Thoracic aorta (tissue), 2 donors: ENCODE measurements at places on chromosomes 11 and 22. TPM values are rescaled to one million over a fixed set of nuclear protein-coding genes. Genes with fewer than 3 reads are reported as not detected.

DNA sequence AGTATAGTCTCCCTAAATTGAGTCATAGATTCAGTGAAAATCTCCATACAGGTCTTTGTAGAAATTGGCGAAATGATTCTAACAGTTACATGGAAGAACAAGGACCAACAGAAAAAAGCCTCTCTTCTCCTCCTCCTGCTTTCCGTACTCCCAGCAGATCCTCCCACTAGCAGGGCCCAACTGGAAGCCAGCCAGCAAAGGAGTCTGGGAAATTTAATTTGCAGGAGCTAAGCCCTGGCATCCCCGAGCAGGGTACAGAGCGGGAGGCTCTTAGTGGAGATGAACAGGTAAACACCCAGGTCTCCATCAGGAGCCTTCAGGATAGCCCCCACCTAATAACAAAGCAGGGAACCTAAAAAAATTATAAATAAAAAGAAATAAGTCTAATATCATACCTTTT, 1473.8 kb downstream of the TBC1D22A start:
- DNase-seq = no peak
- H3K27ac ChIP-seq = no peak overlapping the region
- H3K4me3 ChIP-seq = no peak overlapping the region
- no peaks in the 10 kb centered on the region for H3K27me3 ChIP-seq

DNA sequence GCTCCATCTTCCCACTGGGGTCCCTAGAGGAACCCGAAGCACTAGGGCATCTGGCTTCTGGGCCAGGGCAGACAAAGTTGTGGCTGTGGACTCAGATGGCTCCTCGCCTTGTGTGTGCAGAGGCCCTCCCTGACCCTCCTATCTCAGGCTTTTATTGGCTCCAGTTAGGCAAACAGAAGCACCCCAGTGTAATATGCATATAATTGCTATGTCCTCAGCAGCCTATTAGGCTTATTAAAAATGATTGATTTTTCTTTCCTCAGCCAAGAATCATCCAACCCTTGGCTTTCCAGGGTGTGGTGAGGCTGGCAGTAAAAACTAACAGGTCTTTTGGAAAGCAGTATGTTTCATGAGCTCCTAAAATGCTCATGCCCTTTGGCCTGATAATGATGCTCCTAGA, 22.3 kb downstream of the UPB1 start:
- no peak for DNase-seq
- peaks cover 11% of the 10 kb centered on the region for H3K4me1 ChIP-seq
- H3K27ac ChIP-seq = no peak overlapping the region
- no peaks in the 10 kb centered on the region for H3K27me3 ChIP-seq

- H3K27ac ChIP-seq = no peak overlapping the region
- H3K4me1 ChIP-seq = no peaks in the 10 kb centered on the region
- H3K36me3 ChIP-seq = no peaks in the 10 kb centered on the region
- H3K4me3 ChIP-seq = no peak overlapping the region
Observed at GRCh38 chr11:64652586-64653387, 61.8 kb downstream of the SLC22A12 start.

- no peaks in the 10 kb centered on the region for H3K27me3 ChIP-seq
- peaks cover 15% of the 10 kb centered on the region for H3K4me1 ChIP-seq
- H3K27ac ChIP-seq = no peak overlapping the region
- H3K4me3 ChIP-seq = no peak overlapping the region
- DNase-seq = no peak
Observed at GRCh38 chr11:35779409-35779808, 116.8 kb downstream of the TRIM44 start.

- no peaks in the 10 kb centered on the region for H3K27me3 ChIP-seq
- H3K4me3 ChIP-seq = no peak overlapping the region
- H3K36me3 ChIP-seq = no peaks in the 10 kb centered on the region
- no peak overlapping the region for H3K27ac ChIP-seq
Observed at GRCh38 chr22:37431801-37432707, 4.8 kb upstream of the ELFN2 start.

- DNase-seq = no peak
- H3K36me3 ChIP-seq = peaks cover 55% of the 10 kb centered on the region
- H3K27ac ChIP-seq = no peak overlapping the region
- H3K4me3 ChIP-seq = no peak overlapping the region
- no peaks in the 10 kb centered on the region for H3K27me3 ChIP-seq
Observed at GRCh38 chr11:497565-498296, 9.3 kb downstream of the RNH1 start.

- no peak overlapping the region for H3K27ac ChIP-seq
- no peak overlapping the region for H3K4me3 ChIP-seq
- H3K27me3 ChIP-seq = no peaks in the 10 kb centered on the region
- no peaks in the 10 kb centered on the region for H3K4me1 ChIP-seq
Observed at GRCh38 chr22:50225200-50225969, 19.4 kb downstream of the TUBGCP6 start.

DNA sequence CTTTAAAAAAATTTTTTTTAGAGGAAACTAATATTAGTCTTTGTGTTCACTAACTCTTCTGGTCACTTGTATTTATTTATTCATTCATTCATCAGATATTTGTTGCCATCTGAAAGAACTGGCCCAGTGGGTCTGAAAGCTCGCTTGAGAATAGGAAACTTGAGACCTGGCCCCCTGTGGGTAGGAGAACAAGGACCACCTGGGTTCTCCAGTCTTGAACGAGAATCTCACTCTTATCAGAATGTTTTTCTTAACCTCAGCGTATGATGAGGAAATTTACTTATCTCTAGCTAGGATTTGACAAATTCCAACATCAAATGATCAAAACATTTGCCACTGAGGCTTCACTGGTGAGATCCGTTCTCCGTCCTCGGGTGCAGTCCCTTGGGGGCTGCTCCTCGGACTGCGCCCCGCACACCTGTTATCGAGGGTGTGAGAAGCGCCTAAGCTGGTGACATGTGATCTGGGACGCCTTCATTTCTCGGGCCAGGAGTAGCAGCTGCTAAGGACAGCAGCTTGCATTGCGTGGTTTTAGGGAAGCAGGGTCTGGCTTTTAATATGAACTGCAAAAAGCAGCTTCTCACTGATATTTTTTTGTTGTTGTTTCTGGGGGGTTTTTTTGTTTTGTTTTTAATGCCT, 6.3 kb downstream of the C22orf31 start:
- no peak overlapping the region for H3K4me3 ChIP-seq
- no peak for DNase-seq
- H3K36me3 ChIP-seq = peaks cover 5% of the 10 kb centered on the region

GRCh38 chr11:64285885-64286800, 495 bp downstream of the GPR137 start:
- no peaks in the 10 kb centered on the region for H3K27me3 ChIP-seq
- no peak for DNase-seq
- H3K36me3 ChIP-seq = peaks cover 6% of the 10 kb centered on the region
- H3K4me3 ChIP-seq = peak overlapping the region; percentile 92
- peaks cover 18% of the 10 kb centered on the region for H3K4me1 ChIP-seq
- peak overlapping the region; percentile 91 for H3K27ac ChIP-seq

DNA sequence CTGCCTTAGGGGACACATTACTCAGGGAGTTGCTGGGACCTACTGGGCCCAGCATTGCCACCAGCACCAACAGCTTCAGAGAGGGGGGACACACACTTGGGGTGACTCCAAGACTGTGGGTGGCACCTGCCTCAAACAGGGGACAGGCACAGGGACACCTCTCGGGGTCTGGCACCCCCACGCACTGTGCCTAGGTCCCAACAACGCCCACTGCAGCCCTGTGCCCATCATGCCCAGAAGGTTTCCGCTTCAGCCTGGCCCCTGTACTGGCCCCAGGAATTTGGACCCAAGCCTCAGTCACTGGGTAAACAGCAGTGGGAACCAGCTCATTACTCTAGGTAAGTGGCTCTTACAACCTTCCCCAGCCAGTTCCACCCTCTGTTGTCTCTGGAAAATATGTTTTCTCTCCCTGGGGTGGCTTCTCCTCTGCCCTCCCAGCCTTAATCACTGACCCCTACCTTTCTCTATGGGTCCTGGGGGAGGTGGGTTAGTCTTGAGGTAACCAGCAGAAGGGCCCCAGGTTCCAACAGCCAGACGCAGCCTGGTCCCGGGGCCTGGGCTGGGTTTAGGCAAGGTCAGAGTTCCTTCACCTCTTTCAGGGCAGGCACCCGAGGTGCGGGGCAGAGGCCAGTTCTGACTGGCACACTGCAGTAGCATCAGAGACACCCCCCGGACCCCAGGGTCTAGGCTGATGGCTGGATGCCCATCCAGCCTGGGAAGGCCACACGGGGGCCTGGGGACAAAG, 123.6 kb downstream of the MED15 start:
- H3K36me3 ChIP-seq = no peaks in the 10 kb centered on the region
- H3K4me3 ChIP-seq = no peak overlapping the region
- no peaks in the 10 kb centered on the region for H3K4me1 ChIP-seq
- H3K27me3 ChIP-seq = no peaks in the 10 kb centered on the region
- DNase-seq = no peak

DNA sequence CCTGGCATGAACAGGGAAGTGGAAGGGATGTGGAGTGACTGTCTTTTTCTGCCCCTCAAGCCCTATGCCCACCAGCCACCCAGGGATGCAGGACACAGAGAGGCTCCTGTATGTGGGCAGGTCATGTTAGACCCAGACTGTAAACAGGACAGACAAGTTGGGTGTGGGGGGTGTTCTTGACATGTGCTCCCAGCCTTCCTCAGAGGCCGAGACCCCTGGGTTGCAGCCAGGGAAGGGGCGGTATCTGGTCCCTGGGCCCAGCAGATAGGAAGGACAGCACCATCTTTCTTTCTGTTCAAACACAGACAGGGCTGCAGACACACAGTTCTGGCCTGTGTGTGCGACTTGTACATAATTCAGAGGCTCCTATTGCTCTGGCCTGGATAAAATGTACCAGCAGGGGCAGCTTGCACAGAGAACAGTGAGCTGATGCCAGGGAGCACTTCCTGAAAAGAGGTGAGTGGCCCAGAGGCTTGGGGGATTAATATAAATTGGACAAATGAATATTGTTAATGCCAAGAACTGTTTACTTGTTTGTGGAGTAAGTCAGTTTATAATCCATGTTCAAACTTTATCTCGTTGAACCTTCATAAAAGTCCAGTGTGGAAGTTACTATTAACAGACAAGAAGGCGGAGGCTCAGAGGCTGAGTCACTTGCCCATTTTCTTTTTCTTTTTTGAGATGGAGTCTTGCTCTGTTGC, 16.6 kb downstream of the GDPD5 start:
- H3K4me3 ChIP-seq = no peak overlapping the region
- H3K36me3 ChIP-seq = no peaks in the 10 kb centered on the region
- no peak for DNase-seq
- peaks cover 16% of the 10 kb centered on the region for H3K4me1 ChIP-seq
- no peaks in the 10 kb centered on the region for H3K27me3 ChIP-seq

The ALX4 gene
- not detected for total RNA-seq

The GAL gene
- total RNA-seq = not detected

The MYO7A gene
- 15.2 TPM for total RNA-seq

The DLG2 gene
- 3.8 TPM for total RNA-seq

The CSF2RB gene
- total RNA-seq = 13.0 TPM

The MN1 gene
- total RNA-seq = 39.8 TPM

The FREY1 gene
- total RNA-seq = not detected

The CCDC87 gene
- 0.68 TPM for total RNA-seq

The TOLLIP gene
- 46.3 TPM for total RNA-seq
